ENCODE measurements at places on chromosomes 2 and 18.

DNA sequence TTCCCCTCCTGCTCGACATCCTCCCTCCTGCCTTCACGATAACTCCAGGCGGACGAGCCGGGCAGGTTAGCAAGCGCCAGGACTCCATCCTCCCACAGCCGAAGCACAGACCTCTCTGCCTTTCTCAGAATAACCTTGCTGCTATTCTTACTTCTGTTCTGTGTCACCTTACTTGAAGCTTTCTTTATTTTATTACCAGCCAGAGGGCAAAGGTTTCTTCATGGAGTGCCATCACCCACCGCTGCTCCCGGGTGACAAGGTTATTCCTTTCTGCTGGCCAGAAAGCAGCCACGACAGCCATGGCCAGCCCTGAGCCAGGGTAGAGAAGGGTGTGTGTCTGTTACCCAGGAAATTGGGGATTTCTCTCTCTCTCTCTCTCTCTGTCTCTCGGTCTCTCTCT, 227.1 kb downstream of the ANAPC1 start:
- DNase-seq, result no peak

DNA sequence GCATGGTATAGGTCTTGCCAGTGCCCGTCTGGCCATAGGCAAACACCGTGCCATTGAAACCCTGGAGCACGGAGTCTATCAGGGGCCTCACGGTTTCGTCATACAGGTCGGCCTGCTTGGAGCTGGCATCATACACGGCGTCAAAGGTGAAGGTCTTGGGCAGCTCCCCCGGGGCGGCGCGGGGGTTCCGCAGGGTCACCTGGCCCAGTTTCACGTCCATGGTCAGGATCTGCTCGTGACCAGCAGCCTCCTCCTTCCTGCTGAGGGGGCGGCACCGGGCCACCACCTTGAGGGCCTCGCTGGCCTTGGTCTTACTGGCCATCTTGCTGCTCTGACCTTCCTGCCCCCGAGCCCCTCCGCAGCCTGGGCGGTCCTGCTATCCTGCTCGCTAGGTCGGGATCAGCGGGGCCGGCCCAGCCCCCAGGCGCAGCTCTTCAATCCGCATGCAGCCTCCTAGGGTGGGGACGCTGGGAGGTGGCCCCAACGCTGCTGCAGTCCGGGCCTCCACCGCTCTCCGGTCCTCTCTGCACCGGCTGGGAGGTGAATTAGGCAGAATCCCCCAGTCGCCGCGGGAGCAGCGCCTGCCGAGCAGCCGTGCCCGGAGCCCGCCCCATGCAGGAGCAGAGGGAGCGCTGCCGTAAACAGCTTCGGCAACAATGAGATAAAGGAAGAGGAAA, 563 bp downstream of the KIF3C start:
- no peak for DNase-seq

DNA sequence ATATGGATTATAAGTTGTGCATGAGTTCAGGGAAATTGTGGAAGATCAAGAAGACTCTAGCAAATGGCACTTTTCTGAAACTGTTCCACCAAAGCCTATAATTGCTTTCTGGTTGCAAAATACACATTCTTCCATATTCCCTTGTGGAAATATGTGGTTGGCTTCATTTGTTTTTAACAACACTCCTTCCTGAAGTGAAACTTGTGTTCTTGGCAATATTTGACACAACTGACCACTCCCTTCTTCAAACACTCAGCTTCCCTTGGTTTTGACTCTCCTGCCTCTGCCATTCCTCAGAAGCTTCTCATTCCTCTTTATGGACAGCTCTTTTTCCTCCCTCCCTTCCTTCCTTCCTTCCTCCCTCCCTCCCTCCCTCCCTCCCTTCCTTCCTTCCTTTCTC, 192.3 kb downstream of the PMAIP1 start:
- no peak for DNase-seq

GRCh38 chr2:101151859-101152271, 683 bp upstream of the TBC1D8 start:
- DNase-seq, result no peak

- DNase-seq, result no peak
Measured at GRCh38 chr2:208142240-208142924, 3.6 kb downstream of the CRYGB start.

DNA sequence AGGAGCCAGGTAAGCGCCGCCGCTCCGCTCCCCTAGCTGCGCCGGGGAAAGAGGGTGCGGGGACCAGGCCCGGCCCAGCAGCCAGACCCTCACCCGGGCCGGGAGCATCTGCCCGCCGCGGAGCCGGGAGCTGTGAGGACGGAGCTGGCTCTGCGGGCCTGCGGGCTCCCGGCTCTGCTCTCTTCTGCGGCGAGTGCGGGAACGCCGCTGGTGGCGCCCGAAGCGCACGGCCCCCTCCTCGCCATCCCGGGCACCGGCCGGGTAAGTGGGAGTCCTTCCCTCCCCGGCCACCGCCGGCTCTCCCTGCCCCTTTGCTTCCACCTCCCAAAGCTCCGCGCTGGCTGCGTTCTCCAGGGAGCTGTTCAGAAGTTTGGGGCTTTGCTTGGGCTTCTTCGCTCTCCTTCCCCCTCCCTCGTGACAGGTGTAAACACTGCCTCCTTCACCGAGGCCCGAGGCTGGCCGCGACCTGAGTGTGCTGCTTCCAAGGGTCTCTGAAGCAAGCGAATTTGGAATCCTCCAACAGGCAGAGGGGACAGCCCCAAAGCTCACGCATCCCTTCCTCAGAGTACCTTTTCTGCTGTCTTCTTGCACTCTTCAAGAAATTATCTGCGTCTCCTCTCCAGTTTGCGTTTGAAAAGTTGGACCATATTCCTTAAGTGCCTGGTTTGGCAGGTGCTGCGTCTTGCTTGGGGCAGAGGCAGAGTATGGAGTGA, 632 bp downstream of the AFTPH start:
- peak; percentile 4 for DNase-seq

GRCh38 chr18:34837769-34838272, 127.7 kb downstream of the DTNA start:
- no peak for DNase-seq

DNA sequence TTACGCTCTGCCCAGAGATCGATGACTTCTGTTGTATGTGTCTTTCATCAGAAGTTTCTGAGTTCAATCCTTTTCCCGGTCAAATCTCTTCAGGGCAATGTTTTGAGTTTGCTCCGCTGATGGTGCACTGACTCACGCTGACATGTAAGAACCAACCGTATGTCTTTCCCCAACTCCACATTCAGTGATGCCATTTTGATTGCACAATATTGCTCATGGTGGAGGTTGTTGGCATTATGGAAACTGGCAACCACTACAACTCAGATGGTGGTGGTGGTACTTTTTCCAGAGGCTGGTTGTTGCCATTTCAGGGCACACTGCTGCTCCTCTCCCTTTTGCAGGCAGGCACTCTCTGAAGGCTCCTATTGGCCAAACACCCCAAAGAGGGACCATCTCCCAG, 751.5 kb downstream of the DCDC2C start:
- DNase-seq, result no peak

All from stimulated activated CD4-positive, alpha-beta T cell treated with anti-CD3 and anti-CD28 coated beads, Interleukin-1b, Interleukin-23, amount 100 ng/mL, for 4 hours (primary cell).